RWPE2 (cell line): ENCODE measurements at places on chromosomes 13 and 19.

DNA sequence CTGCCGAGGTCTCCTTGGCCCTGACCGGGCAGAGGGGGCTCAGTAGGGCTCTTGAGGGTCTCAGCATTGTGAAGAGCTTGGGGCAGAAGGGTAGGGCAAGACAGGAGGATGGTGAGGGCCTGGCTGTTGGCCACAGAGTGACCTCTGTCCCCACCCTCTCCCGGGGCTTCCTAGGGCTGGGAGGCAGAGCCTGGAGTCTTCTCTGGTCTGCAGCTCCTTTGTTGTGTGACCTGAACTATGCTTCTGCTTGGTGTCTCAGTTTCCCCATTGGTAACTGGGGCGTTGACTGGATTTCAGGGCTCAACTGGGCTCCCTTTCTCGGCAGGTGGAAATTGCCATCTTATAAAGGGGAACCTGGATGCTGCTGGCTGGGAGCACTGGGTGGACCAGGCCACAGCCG is 30.1 kb upstream of the PEPD start:
- H3K4me3 ChIP-seq = no peak overlapping the region
- no peaks in the 10 kb centered on the region for H3K36me3 ChIP-seq
- no peaks in the 10 kb centered on the region for H3K27me3 ChIP-seq
- no peaks in the 10 kb centered on the region for H3K4me1 ChIP-seq

- no peaks in the 10 kb centered on the region for H3K36me3 ChIP-seq
- peaks cover 9% of the 10 kb centered on the region for H3K4me1 ChIP-seq
- no peak overlapping the region for H3K27ac ChIP-seq
These were observed 18.2 kb downstream of the CCNA1 start for GRCh38 chr13:36450534-36450933.

DNA sequence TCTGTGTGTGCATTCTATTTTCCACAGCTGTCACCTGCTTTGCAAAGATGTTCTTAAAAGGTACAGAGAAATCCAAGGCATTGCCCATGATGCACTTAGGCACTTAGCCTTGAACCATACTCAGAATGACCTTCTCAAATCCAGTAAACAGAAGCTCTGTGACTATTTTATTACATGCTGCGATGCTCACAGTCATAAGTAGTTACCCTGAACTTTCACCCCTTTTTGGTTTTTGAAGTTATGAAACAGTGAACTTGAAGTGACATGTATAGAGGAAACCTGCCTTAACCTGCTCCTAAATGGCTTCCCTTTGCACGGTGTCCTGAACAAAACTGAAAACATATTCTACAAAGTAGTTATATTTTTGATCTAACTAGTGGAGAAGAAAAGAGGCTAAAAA is 100.4 kb downstream of the SLC10A2 start:
- no peaks in the 10 kb centered on the region for H3K36me3 ChIP-seq
- H3K4me3 ChIP-seq = no peak overlapping the region
- H3K27ac ChIP-seq = no peak overlapping the region

GRCh38 chr19:38993271-38993670 is 17.7 kb upstream of the FBXO17 start:
- peaks cover 7% of the 10 kb centered on the region for H3K4me1 ChIP-seq
- H3K4me3 ChIP-seq = no peak overlapping the region
- no peak for DNase-seq
- no peaks in the 10 kb centered on the region for H3K36me3 ChIP-seq
- H3K27ac ChIP-seq = peak overlapping the region; percentile 50

GRCh38 chr19:49541914-49542313 is 14.1 kb downstream of the RCN3 start:
- DNase-seq = no peak
- no peaks in the 10 kb centered on the region for H3K4me1 ChIP-seq
- no peak overlapping the region for H3K4me3 ChIP-seq
- no peak overlapping the region for H3K27ac ChIP-seq
- no peaks in the 10 kb centered on the region for H3K27me3 ChIP-seq
- no peaks in the 10 kb centered on the region for H3K36me3 ChIP-seq

- H3K4me3 ChIP-seq = no peak overlapping the region
- H3K36me3 ChIP-seq = no peaks in the 10 kb centered on the region
- no peaks in the 10 kb centered on the region for H3K4me1 ChIP-seq
These were observed 351.2 kb upstream of the ARGLU1 start for GRCh38 chr13:106919133-106919532.

- no peak for DNase-seq
- no peaks in the 10 kb centered on the region for H3K27me3 ChIP-seq
- no peak overlapping the region for H3K27ac ChIP-seq
- no peak overlapping the region for H3K4me3 ChIP-seq
These were observed 18.7 kb downstream of the VAV1 start for GRCh38 chr19:6791237-6791636.

DNA sequence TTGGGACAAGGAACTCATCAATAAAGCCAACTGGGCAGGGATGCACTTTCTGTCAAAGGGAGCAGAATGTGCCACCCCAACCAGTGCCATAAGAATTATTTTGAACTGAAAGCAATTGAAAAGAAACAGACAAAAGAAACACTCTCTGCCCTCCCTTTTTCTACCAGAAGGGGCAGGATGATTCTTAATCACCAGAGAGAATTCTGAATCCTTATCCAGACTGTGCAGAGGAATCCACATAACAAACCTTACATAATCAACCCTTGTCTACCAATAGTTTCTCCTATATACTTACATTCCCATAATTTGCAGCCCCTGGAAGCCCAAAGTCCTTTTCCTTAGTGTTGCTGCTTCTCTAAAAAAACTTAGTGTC is 520.7 kb upstream of the NBEA start:
- H3K4me1 ChIP-seq = peaks cover 17% of the 10 kb centered on the region
- no peak for DNase-seq
- H3K36me3 ChIP-seq = no peaks in the 10 kb centered on the region
- no peaks in the 10 kb centered on the region for H3K27me3 ChIP-seq
- peak overlapping the region; percentile 65 for H3K27ac ChIP-seq
- H3K4me3 ChIP-seq = no peak overlapping the region

- DNase-seq = no peak
- no peaks in the 10 kb centered on the region for H3K27me3 ChIP-seq
- peaks cover 10% of the 10 kb centered on the region for H3K4me1 ChIP-seq
- H3K4me3 ChIP-seq = no peak overlapping the region
- H3K27ac ChIP-seq = no peak overlapping the region
- no peaks in the 10 kb centered on the region for H3K36me3 ChIP-seq
These were observed 28.3 kb downstream of the CEBPA start for GRCh38 chr19:33273881-33274662.
